Right forelimb (tissue), 1 donor: ENCODE measurements at places on chromosomes 4 and X.
A peak's percentile ranks its signal among the peaks of the same experiment; 100 is the strongest.

DNA sequence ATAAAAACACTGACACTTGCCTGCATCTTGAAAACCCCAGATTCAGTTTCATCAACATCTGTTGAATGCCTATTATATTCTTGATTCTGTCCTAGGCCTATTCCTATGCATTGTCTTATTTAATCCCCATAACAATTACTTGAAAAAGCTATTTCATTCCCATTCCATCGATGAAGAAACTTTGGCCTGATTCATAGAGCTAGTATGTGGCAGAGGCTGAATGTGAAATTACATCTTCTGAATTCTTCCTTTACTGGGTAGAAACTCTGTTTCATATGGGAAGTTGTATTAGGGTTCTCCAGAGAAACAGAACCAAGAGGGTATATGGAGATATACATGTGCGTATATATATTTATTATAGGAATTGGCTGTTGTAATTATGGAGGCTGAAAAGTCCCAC, 35.0 kb upstream of the SLC4A4 start:
- DNase-seq, result no peak

GRCh38 chr4:14362385-14362784, 639.9 kb upstream of the CPEB2 start:
- no peak for DNase-seq

GRCh38 chr4:15945516-15945915, 7.0 kb upstream of the FGFBP1 start:
- DNase-seq, result no peak

- DNase-seq, result no peak
Measured at GRCh38 chr4:180674619-180675358, 1568.4 kb upstream of the TENM3 start.

DNA sequence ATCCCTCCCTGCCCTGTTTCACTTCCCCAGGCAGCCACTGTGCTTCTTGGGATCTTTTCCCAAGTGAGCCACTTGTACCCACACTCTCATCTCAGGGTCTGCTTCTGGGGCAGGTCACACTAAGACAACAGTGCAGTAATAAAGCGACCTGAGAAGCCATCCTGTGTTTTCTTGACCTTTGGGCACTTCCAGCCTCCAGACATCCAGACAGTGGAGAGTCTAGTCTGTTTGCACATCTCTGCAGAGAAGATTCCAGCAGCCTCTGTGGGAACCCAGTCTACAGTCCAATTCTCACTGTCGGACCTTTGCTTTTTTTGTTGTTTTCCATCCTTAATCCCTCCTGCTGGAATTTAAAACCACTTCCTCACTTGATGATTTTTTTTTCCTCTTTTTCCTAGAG, 50.3 kb upstream of the ATP6AP2 start:
- no peak for DNase-seq

DNA sequence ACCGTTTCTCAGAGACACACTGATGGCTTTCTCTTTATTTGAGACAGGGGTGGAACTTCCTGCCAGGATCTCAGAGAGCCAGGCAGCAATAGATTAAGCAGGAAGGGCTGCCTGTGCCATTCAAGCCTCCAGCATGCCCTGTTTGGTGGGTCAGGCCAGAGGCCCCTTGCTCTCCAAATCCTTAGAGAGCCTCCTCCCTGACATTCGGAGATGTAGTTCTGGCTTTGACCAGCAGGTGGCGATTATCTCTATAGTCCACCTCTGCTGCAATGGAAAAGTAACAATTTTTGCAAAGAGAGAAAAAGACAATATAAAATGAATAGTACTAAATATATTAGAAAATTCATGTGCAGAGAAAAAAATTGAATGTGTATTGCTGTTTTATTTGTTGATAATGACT, 93.9 kb downstream of the NXF2B start:
- peak; percentile 52 for DNase-seq

DNA sequence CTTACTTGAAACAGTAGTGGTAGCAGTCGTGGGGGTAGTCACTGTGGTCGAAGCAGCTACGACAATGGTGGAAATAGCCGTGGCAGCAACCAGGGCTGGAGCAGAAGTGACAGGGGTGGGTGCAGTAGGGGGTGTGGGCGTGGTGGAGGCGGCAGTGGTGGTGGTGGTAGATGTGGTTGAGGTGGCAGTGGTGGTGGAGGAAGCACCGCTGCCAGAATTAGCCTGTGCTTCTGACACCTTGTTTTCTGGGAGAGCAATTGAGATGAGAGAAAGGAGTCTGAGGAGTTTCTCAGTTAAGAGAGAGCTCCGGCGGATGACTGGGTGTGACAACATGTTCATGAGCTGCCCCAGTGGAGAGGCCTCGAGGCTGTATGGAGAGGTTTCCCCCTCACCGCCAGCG, 113.5 kb upstream of the HSD17B10 start:
- DNase-seq, result no peak

- DNase-seq, result no peak
Measured at GRCh38 chr4:167102475-167102874, 131.8 kb downstream of the SPOCK3 start.

DNA sequence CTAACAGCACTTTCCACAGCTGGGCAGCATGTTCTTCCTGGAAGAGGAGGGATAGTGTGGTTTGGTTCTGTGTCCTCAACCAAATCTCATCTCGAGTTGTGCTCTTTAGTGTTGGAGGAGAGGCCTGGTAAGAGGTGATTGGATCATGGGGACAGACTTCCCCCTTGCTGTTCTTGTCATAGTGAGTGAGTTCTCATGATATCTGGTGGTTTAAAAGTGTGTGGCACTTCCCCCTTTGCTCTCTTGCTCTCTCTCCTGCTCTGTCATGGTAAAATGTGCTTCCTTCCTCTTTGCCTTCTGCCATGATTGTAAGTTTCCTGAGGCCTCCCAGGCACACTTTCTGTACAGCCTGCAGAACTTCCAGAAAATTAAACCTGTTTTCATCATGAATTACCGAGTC, 133.7 kb upstream of the NDP start:
- DNase-seq, result no peak

DNA sequence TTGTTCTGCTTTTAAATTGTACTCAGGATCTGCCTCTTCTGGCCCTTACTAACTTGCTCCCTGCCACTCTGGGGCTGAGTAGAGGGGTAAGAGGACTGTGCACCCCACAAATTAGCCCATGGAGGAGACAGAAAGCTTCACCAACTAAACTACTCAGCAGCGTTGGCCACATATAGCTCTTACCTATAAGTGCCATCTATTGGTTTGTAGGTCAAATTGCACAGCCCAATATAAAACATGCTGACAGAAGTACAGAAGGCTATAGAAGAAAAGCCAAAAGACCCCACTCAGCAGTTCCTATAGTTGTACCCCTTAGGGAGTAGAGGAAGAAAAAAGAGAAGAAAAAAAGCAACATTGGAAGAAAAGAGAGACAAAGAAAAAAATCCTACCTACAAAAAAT, 341.2 kb upstream of the FMR1 start:
- no peak for DNase-seq

- no peak for DNase-seq
Measured at GRCh38 chr4:107255114-107255513, 219.0 kb upstream of the DKK2 start.

GRCh38 chrX:79259073-79259689, 108.0 kb downstream of the ITM2A start:
- no peak for DNase-seq

GRCh38 chr4:65391382-65391781, 278.9 kb downstream of the EPHA5 start:
- no peak for DNase-seq

GRCh38 chrX:23901060-23901459, 6.7 kb downstream of the APOO start:
- DNase-seq, result no peak

DNA sequence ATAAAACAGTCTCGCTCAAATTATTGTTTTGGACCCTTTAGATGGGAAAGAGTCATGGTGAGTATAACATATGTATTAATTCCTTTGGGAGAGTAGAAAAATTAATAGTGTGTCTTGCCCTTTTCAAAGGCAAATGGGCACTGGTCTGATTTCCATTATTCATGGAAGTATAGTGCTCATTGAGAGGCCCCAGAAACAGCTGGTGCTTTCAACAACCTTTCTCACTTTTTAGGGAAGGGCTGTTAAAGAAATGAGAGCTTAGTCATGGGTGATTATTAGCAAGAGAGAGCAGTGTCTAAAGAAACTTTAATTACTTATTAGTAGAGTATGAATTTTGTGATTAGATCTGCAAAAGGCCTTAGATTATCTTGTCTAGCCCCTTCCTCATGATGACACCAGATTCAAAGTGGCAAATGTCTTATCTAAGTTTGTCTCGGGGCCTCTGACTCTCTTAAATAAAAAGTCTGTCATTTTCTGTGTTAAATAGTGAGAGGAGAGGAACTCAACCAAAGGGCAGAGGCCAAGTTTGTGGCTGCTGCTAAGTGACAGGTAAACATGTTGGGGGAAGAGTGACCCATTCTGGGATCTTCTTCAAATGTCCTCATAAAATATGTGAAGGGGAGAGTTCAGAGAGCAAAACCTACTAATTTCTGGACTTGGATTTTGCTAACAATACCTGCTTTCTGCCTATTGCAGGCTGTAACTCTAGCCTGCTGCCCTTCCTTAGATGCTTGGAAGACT, 110.6 kb downstream of the REPS2 start:
- DNase-seq, result no peak

GRCh38 chr4:175457956-175458355, 354.1 kb downstream of the GPM6A start:
- no peak for DNase-seq

- no peak for DNase-seq
Measured at GRCh38 chr4:187612301-187612700, 383.3 kb upstream of the ZFP42 start.

DNA sequence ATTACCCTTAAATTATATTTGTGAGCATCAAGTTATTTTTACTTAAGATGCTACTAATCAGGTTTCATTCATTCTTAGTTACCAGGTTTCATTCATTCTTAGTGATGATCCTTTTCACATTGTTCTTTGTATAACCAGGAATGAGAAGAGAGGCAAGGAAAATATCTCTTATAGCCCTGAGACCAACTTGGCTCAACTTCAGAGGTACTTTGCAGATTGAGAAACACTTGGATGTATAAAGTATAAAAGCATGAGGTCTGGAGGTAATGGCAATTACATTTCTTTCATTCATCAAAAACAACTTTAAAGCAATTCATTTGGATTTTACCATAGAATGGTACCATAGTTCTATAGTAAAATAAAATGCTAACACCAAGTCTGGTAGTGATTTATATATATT, 231.0 kb downstream of the PRDM5 start:
- no peak for DNase-seq

DNA sequence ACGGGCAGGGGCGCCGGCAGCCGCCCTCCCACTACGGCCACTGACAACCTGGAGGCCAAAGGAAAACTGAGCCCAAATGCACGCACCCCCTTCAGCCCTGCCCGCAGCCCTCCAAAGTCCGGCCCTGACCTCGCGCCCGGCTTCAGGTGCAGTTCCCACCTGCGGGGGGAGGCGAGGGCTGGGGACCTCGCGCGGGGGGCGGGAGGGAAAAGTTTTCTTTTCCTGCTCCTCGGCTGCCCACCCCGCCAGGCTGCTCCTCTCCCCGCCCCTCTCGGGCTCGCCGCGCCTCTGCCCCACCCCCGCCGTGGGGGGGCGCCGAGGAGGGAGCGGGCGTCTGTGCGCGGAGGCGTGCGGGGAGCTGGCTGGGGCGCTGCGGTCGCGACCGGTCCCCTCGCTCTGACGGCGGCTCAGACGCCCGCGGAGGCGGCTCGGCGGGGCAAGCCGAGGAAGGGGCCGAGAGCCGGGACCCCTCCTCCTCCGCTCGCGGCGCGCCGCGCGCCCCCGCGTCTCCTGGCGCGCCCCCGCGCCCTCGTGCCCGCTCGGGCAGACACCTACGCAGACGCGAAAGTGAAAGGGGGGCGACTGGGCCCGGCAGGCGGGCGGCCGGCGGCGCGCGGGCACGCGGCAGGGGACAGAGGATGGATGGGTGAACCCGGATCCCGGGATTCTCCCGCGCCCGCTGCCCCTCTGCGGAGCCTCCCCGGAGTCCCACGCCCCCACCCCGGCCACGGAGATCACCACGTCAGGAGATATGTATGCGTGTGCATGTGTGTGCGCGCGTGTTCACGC, 3.1 kb upstream of the NR3C2 start:
- peak; percentile 77 for DNase-seq

DNA sequence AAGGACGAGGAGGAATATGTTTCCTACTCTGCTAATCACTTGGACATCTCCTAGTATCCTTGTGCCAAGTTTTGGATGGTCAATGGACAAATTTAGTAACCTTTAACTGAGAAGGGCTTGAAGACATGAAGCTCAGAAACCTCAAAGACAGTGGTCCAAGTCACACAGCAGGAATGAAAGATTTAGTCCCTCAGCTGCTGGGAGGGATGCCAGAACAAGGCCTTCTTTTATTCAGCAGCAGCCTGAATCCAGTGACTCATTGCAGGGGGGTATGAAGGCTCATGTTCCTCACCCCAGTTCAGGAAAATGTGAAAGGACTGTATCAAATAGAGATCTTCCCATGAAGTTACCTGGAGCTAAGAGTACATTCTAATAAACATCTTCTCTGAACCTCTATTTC, 214.9 kb upstream of the UGT8 start:
- DNase-seq, result no peak

- peak; percentile 83 for DNase-seq
Measured at GRCh38 chr4:153249199-153250041, 45.2 kb downstream of the TRIM2 start.

DNA sequence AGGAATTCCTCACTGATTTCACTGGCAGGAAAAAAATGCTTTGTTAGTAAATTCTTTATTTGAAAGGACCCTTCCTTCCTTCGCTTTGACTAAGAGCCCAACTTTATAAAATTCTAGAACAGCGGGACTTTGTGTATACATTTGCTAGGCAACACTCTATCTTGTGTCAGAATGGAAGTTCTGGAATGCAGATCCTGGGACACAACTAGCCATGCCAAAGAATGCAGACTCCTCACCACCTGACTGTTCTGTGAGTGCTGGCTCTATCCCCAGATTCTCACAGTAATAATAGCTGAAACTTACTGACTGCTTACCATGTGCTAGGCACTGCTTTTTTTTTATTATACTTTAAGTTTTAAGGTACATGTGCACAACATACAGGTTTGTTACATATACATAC, 73.3 kb upstream of the ZDHHC15 start:
- no peak for DNase-seq

GRCh38 chr4:108054025-108054638, 64.4 kb downstream of the HADH start:
- DNase-seq, result no peak

DNA sequence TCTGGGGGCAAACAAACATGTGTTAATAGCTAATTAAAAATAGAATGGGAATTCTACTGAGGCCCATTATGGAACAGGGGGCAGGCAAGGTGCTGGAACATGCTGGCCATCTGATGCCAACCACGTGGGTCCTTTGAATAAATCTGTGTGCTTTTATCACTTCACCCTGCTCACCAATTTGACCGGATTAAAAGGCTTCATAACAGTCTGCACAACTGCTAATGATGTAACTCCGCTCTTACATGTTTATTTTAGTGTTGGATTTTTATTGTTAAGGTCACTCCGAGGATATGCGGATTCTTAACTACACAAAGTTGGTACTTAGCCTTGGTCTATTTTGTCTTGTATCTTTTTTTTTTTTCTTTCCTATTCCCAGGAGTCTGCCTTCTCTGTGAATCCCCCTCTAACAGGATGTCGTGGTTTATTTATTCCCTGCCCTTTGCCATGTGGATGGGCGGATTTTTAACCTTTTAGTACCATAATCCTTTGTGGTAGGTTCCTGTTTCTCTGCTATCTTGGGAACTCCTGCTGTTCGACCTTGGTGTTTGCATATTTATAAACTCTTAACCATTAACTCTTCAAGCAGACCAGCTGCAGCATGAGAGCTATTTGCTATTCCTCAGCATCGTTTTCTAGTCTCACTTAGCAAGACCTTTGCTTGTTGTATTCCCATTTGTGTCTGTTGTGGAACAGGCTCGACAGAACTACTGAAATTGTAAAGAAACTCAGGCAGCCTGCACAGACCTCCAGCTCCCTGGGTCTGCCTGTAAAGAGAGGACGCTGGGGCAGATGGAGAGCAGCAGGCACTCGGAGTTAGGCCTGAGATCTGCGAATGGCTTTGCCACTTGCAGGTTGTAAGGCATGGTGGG, 38.0 kb downstream of the TRIM2 start:
- no peak for DNase-seq
